ENCODE measurements at places on chromosomes 16 and 17.

- no peak for DNase-seq
These were observed 541 bp downstream of the ACACA start for GRCh38 chr17:37405955-37406634.

GRCh38 chr17:42141382-42141781 is 13.4 kb downstream of the RAB5C start:
- no peak for DNase-seq

DNA sequence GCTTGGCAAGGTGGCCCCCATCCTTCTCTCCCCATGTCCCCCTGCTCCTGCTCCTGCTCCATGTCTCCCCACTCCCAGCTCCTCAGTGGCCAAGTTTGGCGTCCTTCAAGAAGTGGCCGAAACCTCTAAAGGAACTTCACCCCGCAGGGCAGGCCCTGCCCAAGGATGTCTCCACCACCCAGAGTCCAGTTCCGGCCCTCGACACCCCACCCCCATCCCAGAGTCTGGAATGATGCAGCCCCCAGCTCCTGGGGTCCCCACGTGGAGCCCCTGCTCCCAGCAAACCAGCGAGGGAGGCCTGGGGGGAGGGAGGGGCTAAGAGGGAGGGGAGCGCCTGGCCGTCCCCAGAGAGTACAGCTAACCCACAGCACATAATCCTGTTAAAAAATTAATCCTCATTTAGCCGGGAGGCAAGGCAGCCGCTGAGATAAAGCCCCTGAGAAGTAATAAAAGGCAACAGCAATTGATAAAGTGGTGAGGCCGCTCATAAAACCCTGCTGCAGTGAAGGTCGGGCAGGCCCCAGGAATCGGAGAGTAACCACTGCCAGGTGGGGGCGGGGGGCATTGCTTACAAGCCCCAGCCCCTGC is 9.9 kb upstream of the ENPP7 start:
- no peak for DNase-seq

DNA sequence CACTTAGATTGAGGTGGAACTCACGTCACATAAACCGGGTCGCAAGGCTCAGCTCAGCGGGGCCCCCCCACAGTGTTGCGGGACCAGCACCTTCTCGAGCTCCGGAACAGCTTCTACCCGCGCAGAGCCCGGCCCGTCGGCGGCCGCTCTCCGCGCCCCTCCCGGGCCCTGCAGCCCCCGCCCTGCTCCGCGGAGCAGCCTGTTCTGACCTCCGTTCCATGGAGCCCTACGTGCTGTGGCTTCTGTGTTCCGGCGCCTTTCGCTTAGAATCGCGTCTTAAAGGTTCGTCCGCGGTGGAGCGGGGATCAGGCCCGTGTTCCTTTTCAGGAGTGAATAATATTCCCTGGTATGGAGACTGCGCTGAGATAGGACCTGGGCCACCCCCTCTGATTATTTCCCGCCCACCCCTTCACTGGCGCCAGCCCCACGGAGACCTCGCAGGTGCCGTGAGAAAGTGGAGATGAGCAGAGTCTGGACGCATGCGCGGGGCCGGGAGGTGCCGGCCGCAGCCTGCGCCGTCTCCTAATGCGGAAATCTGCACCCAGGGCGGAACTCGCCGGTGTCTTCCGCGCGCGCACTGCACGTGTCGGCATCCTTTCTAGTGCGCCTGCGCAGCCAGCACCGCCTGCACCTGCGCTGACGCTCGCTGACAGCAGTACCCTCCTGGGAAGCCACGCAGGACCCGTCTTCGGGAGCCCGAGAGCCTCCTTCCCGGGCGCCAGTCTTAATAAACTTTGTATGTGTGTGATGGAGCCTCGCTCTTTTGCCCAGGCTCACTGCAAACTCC is 30.9 kb downstream of the ZNF778 start:
- no peak for DNase-seq

DNA sequence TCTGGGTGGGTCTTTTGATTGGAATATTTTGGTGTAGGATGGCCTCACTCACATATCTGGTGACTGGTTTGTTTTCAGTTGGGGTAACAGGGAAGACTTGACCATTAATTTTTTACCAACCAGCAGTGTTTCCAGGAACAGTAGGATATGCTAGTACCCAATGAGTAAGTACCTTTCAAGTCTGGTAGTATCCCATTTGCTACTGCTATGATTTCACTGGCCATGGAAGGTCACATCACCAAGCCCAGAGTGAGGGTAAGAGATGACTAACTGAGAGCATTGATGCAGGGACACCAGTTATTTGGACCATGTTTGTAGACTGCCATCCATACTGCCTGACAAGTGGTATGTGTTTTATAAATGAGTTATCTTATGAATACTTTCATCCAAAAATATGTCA is 277.7 kb downstream of the MAP2K6 start:
- DNase-seq: no peak

DNA sequence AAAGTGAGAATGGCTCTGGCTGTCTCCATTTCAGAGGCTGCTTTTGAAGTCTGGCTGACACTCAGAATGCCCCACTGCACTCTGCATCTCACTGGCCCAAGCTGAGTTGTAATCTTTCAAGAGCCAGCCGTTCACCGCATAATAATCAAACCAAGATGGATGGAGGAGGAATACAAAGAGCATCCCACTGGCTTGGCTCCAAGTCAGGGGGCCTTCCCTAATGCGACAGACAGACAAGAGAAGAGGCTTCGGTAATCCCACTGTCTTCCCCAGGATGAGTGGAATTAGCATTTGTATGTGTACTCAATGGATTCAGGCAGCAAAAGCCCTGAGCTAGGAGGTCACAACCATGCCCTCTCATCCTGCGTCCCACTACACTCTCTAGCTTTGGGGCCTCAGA is 68.0 kb downstream of the CBLN1 start:
- no peak for DNase-seq

- no peak for DNase-seq
These were observed 7.1 kb downstream of the ZFHX3 start for GRCh38 chr16:73040735-73041402.

- no peak for DNase-seq
These were observed 30.4 kb upstream of the SMPD3 start for GRCh38 chr16:68478526-68479250.

DNA sequence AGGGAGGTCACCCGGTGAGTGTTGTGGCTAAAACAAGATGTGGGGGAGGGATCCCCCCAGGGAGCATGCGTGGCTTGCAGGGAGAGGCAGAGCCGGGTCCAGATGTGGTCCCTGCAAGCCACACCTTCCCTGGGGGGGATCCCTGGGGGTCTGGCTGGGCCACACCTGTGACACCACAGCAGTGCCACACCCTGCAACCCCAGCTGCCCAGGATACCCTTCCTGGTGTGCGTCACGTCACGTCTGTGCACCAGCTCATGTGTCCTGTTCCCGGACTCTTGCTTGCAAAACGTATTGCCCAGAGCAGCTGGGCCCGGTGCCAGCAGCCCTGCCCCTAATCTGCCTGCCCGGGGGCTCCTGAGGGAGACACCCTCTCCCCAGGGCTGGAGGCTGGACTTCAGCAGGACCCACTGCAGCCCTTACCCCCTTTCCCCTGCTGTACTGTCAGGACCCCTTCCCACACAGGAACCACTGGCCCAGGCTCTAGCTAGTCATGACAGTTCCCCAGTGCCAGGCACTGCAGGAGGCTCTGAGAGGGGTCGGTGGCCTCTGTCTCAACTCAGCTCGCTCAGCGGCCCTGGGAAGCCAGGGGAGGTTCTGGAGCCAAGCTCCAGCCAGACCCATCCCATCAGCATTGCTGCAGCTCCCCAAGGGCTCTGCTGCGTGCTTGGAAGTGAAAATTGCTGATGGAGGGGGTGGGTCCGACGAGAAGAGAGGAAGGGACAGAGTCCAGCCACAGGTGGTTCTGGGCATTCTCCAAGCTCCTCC is 25.8 kb upstream of the ACSF3 start:
- no peak for DNase-seq

DNA sequence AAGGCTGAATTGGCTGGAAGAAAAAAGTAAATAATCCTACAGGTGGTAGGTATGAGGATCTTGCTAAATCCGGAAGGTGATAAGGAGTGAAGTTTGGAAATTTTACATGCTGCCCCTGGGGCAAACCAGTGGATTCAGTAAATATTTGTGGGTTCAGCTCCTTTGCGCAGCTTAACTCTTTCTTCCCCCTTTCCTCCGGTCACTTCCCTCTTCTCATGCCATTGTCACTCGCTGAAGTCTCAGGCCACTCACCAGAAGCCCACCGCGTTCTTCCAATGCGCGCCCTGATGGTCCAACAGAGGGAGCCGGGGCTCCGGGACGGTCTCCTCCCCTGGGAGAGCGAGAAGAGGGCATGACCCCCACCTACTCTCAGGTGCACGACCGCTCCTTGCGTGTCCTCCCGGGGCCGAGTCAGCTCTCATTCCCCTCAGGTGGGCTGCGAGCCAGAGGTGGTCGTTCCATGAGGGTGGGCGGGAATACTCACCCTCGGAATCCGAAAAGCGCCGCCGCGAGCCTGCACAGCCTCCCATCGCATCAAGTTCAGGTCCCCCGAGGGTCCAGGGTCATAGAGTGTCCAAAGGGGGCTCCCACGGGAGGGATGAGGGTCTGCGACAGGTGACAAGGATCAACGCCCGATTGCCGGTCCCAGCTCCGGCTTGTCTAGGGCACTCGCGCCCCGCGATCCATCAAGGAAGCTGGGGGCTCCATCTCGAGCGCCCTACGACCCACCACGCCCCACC is 474 bp downstream of the CLN3 start:
- no peak for DNase-seq

DNA sequence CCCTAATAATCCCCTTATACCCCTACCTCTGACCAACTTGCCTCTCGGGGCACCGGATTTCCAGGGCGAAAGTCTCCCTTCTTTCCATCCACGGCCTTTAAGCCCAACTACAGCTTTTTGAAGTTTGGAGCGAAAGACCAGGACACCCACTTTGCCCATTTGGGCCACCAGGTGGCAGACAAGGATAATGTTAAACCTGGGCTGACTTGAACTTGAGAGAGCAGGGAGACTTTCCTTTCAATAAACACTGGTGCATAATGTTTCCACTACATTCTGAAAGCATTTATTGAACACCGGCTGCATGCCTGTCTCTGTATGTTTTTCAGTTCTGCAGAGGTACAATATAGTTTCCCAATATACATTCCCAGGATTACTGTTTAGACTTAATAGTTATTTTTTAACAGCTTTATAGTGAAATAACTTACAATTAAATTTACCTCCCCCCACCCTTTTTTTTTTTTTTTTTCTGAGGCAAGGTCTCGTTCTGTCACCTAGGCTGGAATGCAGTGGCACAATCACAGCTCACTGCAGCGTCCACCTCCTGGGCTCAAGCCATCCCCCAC is 6.9 kb upstream of the CES3 start:
- peak; percentile 52 for DNase-seq

- no peak for DNase-seq
These were observed 225.3 kb downstream of the KCNJ2 start for GRCh38 chr17:70394473-70395232.

DNA sequence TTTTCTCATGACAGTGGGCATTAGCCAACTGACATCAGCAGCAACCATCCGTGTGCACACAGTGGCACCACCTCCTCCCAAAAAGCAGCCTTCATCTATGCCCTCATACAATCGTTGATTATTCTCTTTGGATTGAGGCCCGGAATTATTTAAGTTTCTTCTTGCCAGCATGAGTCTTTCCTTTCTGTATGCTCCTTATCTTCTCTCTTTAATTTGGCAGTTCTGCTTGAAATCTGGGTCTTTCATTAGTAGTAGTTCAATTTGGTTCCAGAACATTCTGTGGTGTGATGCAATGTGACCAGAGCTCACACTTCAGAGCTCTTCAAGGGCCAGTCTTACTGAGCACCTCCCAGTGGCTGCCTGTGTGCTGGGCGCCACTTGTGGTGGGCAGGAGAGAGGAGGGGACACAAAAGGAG is 52.2 kb upstream of the STH start:
- no peak for DNase-seq

Measured in RCC 7860 (cell line).